CD8-positive, alpha-beta memory T cell (primary cell): ENCODE measurements at places on chromosomes 7 and 10. TPM values are rescaled to one million over a fixed set of nuclear protein-coding genes. Genes with fewer than 3 reads are reported as not detected.

DNA sequence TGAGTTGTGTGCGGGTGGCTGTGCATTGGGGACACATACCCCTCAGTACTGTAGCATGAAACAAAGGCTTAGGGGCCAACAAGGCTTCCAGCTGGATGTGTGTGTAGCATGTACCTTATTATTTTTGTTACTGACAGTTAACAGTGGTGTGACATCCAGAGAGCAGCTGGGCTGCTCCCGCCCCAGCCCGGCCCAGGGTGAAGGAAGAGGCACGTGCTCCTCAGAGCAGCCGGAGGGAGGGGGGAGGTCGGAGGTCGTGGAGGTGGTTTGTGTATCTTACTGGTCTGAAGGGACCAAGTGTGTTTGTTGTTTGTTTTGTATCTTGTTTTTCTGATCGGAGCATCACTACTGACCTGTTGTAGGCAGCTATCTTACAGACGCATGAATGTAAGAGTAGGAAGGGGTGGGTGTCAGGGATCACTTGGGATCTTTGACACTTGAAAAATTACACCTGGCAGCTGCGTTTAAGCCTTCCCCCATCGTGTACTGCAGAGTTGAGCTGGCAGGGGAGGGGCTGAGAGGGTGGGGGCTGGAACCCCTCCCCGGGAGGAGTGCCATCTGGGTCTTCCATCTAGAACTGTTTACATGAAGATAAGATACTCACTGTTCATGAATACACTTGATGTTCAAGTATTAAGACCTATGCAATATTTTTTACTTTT lies 1.8 kb downstream of the DDIT4 start:
- no peak for DNase-seq

DNA sequence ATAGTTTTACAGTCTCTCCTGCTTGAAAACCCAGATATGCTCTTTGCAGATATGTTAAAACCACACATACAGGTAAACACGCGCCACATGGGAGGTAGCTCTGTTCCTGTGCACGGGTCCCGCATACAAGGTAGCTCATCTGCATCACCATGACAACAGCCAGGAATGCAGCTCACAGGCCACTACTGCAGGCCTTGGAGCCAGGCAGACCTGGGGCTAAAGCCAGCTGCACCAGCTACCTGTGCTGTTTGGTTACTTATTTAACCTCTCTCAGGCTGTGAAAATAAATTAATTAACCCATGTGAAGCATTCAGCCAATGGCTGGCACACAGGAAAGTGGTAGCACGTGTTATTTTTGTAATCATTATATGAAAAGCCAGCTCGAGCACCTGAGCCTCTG lies 428.3 kb downstream of the TNS3 start:
- DNase-seq: no peak

- DNase-seq: no peak
Observed at GRCh38 chr7:114466917-114467316, 52.3 kb downstream of the FOXP2 start.

GRCh38 chr10:132272231-132272971 lies 35.3 kb downstream of the STK32C start:
- no peak for DNase-seq

DNA sequence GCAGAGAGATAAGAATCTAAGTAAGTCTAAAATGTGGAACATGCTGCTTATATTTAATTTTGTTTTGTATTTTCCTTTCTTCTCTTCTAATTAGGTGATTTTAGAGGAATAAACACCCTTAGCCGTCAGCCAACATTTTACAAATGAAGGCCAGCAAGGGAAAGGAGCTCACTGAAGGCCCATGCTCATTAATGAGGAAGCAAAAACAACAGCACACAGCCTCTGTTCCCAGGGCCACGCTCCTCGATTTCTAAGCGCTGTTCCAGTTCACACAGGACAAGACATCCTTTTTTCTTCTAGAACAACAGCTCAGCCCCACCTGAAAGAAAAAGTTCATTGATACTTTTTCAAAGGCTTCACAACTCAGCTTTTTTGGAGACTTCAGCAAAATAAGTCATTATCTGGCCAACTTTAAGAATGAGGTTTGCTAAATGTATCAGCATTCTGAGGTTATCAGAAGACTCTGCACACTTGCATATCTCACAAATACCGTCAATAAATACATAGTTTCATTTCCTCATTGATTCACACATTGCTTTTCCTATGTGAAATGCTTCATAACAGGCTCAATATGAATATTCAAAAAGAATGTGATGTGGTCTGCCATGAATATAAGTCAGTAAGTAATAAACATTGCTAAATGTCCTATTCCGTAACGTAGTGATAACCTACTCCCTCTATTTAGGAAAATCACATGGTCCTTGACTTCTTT lies 34.8 kb upstream of the SFMBT2 start:
- no peak for DNase-seq

The TAC1 gene
- total RNA-seq: 0.68 TPM

The MSMB gene
- total RNA-seq: not detected

The PITRM1 gene
- 132 TPM for total RNA-seq
